ENCODE measurements at places on chromosomes 5 and 9.
A peak's percentile ranks its signal among the peaks of the same experiment; 100 is the strongest.

DNA sequence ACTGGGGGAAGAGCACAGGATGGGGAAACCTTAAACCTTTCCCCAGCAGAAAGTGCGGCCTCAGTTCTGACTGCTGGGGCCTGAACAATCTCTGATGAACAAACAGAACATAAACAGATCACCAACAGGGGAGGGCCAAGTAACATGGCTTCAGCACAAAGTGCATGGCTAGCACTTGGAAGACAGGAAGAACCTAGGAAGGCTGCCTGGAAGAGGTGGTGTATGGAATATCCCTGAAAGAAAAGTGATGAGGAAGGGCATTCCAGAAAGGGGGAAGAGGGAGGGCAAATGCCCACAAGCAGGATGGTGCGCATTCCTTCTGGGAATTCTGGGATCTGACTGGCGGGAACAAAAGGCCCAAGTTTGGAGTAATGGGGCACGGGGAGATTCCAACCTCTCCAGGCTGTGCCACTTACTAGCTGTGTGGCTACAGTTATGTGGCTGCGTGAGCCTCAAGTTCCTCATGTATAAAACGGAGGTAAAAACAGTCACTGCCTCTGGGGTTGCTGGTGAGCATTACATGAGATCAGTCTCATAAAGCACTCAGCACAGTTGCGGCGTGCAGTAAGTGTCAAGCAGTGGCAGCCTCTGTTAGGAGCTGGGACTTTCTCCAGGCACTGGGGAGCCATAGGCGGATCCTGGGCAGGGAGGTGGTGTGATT, 1.6 kb downstream of the PDGFRB start:
- DNase-seq: peak; percentile 18

DNA sequence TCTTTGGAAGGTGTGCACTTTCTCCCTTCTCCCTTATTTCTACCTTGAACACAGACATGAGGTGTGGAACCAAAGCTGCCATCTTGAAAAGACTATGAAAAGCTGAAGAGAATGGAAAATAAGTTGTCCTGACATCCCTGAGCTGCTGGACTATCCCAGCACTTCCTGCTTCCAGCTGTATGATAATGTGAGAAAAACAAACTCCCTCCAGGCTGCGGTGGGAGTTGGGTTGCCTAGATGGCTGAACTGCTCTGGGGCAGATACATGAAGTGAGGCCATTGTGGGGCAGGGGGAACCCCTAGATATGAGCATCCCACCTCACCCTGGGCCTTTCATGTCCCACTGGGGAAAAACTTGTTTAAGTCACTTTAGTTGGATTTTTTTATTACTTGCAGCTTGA, 82.4 kb downstream of the BOD1 start:
- DNase-seq: no peak

- DNase-seq: no peak
These were observed 73.6 kb downstream of the FBXL7 start for GRCh38 chr5:15573590-15573989.

GRCh38 chr9:115207003-115207836, 89.3 kb upstream of the TNC start:
- DNase-seq: no peak

DNA sequence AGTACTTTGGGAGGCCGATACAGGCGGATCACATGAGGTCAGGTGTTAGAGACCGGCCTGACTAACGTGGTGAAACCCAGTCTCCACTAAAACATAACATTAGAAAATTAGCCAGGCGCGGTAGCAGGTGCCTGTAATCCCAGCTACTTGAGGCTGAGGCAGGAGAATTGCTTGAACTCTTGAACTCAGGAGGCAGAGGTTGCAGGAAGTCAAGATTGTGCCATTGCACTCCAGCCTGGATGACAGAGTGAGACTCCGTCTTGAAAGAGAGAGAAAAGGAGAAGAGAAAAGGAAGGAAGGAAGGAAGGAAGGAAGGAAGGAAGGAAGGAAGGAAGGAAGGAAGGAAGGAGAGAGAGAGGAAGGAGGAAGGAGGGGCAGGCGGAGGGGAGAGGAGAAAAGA, 45.1 kb downstream of the MYO10 start:
- no peak for DNase-seq

DNA sequence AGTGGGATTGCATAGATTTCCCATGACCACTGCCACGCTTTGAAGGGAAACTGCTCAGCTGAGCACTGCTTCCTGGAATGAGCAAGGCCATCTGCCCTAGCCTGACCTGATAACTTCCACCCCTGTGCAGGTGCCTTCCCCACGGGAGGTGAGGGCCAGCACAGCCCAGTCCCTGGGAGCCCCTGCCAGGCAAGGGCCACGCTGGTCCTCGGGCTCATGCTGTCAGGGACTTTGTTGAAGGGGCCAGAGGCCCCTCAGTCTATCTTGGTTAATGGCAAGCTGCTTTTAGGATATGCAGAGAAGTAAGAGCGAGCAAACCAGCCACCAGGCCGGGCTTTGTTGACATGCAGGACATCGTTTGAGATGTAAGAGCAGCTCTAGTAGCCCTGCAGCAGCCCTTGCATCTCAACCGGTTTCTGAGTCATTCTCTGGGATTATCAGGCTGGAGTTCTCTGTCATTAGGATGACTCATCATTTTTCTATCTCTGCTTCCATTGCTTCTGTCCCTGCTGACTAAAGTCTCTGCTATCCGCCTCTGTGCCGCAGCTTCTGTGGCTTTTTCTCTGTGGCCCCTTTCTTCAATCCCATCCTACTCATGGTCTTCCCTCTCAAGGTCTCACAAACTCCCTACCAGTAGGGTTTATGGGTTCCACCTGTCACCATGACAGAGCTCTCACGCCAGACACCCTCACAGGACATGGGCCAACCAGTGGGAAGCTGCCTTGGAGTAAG, 30.6 kb upstream of the IQGAP2 start:
- no peak for DNase-seq

GRCh38 chr9:133539991-133540697, 5.6 kb downstream of the ADAMTSL2 start:
- DNase-seq: no peak

DNA sequence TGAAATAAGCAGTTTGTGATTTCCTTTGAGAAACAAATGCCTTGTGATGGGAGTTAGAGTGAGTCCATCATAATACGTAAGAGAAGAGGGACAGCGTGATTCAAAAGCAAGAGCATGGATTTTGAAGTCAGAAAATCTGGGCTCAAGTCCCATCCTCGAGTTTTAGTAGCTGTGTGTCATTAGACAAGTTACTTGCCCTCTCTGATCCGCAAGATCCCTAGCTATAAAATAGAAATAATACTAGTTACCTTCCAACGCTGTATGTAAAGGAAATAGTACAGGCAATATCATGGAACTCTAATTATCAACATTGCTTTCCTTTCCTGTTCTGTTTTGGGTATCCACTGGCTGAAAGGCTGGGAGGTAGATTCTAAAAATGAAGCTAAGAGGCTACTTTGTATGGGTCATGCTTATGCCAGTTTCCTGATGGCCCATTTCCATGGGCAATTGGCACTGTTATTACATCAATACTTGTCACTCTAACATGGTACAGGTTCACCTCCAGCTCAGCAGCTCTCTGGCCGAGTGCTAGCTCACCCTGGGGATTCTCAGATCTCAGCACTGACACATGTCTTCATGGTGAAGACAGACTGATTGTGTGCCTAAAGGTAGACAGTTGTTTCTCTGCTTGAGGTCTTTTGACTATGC, 241.7 kb upstream of the KLF4 start:
- no peak for DNase-seq

- peak; percentile 29 for DNase-seq
These were observed 187.4 kb upstream of the SLC24A2 start for GRCh38 chr9:19976226-19976625.

DNA sequence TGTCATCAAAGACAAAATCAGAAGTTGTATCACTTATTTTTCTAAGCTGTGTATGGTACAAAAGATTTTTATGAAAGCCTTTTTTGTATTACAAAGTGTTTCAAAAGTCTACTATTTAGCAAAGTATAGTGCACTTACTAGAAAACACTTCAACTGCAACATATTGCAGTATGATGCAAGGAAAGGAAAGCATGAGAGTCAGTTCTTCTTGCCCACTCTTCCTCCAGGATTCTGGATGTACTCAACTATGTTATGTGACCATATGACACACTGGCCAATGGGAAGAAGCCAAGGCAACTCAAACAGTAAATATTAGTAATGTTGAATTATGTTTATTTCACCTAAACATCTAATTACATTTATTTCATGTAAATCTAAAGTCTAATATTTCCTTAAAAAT, 49.5 kb upstream of the TYRP1 start:
- no peak for DNase-seq

- DNase-seq: no peak
These were observed 49.1 kb downstream of the ERAP1 start for GRCh38 chr5:96758621-96759020.

DNA sequence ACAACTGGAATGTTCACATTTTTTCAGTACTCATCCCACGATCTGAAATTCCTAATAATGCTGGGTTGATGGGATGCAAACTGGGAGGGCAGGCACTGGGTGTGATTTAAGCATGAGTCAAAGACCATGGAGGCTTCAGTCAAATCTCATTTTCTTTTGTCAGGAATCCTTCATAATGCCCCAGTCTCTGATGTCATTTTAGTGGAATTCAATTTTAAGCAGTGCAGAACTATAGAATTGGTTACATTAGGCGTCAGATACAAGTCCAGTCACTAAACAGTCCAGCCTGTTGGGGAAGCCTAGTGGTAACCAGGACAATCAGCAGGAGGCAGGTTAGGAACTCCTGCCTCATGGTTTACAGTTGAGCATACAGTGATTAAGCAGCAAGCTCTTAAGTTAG, 41.0 kb upstream of the TMEM215 start:
- no peak for DNase-seq

- DNase-seq: no peak
These were observed 205.6 kb upstream of the ADAMTSL1 start for GRCh38 chr9:18268381-18268780.
